ENCODE measurements at places on chromosomes 3 and 15. TPM values are rescaled to one million over a fixed set of nuclear protein-coding genes. Genes with fewer than 3 reads are reported as not detected.

- no peak overlapping the region for H3K4me3 ChIP-seq
- no peaks in the 10 kb centered on the region for H3K36me3 ChIP-seq
- H3K27me3 ChIP-seq: peaks cover 10% of the 10 kb centered on the region
Observed at GRCh38 chr3:157573281-157573680, 70.1 kb upstream of the VEPH1 start.

GRCh38 chr15:65540314-65540713, 10.1 kb downstream of the HACD3 start:
- no peak for DNase-seq
- no peak overlapping the region for H3K27ac ChIP-seq
- H3K4me1 ChIP-seq: peaks cover 19% of the 10 kb centered on the region
- H3K36me3 ChIP-seq: peaks cover 10% of the 10 kb centered on the region

The CTXND1 gene
- total RNA-seq: not detected

DNA sequence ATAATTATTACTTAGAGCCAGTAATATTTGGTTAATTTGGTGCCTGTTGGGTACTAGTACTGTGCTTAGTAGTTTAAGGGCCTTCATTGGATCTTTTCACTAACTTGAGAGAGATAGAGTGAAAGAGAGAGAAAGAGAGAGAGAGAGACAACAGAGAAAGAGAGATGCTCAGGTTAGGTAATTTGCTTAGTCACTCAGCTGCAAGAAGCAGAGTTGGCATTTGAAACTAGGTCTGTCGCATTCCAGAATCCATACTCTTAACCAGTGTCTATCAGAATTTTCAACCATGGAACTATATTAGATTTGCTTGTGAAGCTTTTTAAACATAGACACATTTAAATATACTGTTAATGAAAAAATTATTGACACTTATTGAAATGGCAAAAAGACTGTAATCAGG, 31.1 kb upstream of the NUDT16 start:
- peaks cover 2% of the 10 kb centered on the region for H3K27me3 ChIP-seq
- no peak for DNase-seq
- H3K36me3 ChIP-seq: no peaks in the 10 kb centered on the region
- no peaks in the 10 kb centered on the region for H3K4me1 ChIP-seq

GRCh38 chr3:135982404-135982761, 16.9 kb downstream of the PPP2R3A start:
- no peaks in the 10 kb centered on the region for H3K4me1 ChIP-seq
- no peak overlapping the region for H3K27ac ChIP-seq
- peaks cover 6% of the 10 kb centered on the region for H3K27me3 ChIP-seq
- no peaks in the 10 kb centered on the region for H3K36me3 ChIP-seq
- H3K4me3 ChIP-seq: no peak overlapping the region

- H3K36me3 ChIP-seq: no peaks in the 10 kb centered on the region
- H3K4me3 ChIP-seq: no peak overlapping the region
- no peak for DNase-seq
- no peaks in the 10 kb centered on the region for H3K4me1 ChIP-seq
- no peak overlapping the region for H3K27ac ChIP-seq
- H3K27me3 ChIP-seq: no peaks in the 10 kb centered on the region
Observed at GRCh38 chr3:145967043-145967442, 193.9 kb downstream of the PLOD2 start.

DNA sequence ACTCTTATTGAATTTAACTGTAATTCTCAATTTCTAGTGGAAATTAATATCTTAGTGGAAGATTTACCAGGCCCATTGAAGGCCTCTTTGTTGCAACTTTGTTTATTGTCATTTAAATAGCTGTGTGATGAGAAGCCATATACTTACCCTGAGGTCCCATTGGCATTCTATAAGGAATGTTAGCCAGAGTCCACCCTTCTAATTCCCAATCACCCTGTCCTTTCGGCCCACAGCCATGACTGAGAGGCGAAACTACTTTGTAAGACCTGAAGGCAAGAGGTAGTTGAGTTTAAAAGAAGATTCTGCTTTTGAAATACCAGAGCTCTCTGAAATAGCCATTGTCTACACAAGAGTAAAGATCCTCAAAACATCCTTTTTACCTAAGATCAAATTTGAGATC, 290.5 kb upstream of the RARB start:
- no peak overlapping the region for H3K4me3 ChIP-seq
- H3K27me3 ChIP-seq: no peaks in the 10 kb centered on the region
- H3K36me3 ChIP-seq: no peaks in the 10 kb centered on the region

GRCh38 chr3:59605318-59605717, 555.5 kb upstream of the CFAP20DC start:
- H3K27ac ChIP-seq: no peak overlapping the region
- no peak for DNase-seq
- no peak overlapping the region for H3K4me3 ChIP-seq

The CD200 gene
- total RNA-seq: 15.7 TPM

The EXD1 gene
- not detected for total RNA-seq

DNA sequence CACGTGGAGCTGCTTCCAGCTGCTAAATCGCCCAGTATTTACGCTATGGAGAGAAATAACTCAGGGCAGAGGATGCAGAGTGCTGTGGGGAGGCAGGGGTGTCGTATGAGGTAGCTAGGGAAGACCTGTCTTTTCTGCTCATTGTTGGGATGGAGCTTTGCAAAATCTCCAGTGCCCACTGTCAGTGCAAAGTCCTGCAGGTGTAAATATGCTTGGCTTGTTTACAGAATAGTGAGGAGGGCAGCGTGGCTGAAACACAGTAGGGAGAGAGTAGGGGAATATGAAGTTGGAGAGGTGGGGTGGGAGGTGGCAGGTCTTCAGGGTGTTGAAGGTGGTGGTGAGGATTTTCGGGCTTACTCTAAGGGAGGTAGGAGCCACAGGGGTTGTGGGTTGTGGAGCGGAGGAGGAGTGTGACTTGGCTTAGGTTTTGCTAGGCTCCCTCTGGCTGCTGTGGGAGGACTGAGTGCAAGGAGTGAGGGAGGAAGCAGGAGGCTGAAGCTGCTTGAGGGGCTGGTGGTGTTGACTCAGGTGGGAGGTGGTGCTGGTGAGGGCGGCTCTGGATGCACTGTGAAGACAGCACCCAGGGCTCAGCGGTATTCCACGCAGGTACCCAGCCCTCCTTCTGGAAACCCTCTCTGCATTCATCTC, 125.7 kb downstream of the FBLN2 start:
- peaks cover 4% of the 10 kb centered on the region for H3K27me3 ChIP-seq
- no peaks in the 10 kb centered on the region for H3K36me3 ChIP-seq
- no peaks in the 10 kb centered on the region for H3K4me1 ChIP-seq
- DNase-seq: no peak
- H3K4me3 ChIP-seq: no peak overlapping the region

DNA sequence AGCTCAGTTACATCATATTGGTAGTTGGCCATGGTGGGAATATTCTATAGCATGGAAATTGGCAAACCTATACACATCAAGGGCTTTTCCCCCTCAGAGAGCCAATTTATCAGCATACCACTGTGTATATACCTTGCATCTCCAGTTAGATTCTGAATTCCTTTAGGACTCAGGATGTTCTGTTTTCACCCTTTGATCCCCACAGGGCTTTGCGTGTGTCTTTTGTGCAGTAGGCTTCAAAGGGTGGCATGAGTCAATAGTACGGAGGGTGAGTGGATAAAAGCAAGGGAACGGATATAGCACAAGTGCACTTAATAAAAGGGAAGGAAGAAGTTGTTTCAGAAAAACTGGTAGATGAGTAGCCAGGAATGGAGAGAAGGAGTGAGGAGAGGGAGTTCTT, 99.2 kb upstream of the RGMA start:
- H3K4me1 ChIP-seq: no peaks in the 10 kb centered on the region
- peaks cover 1% of the 10 kb centered on the region for H3K27me3 ChIP-seq
- H3K27ac ChIP-seq: no peak overlapping the region
- H3K36me3 ChIP-seq: no peaks in the 10 kb centered on the region

GRCh38 chr3:13710251-13710650, 161.3 kb downstream of the FBLN2 start:
- peaks cover 2% of the 10 kb centered on the region for H3K36me3 ChIP-seq
- H3K27ac ChIP-seq: no peak overlapping the region
- no peak overlapping the region for H3K4me3 ChIP-seq
- H3K27me3 ChIP-seq: peaks cover 11% of the 10 kb centered on the region
- no peak for DNase-seq

GRCh38 chr3:74357881-74358280, 256.6 kb downstream of the CNTN3 start:
- no peak for DNase-seq
- H3K27me3 ChIP-seq: no peaks in the 10 kb centered on the region
- H3K36me3 ChIP-seq: no peaks in the 10 kb centered on the region
- H3K4me3 ChIP-seq: no peak overlapping the region

DNA sequence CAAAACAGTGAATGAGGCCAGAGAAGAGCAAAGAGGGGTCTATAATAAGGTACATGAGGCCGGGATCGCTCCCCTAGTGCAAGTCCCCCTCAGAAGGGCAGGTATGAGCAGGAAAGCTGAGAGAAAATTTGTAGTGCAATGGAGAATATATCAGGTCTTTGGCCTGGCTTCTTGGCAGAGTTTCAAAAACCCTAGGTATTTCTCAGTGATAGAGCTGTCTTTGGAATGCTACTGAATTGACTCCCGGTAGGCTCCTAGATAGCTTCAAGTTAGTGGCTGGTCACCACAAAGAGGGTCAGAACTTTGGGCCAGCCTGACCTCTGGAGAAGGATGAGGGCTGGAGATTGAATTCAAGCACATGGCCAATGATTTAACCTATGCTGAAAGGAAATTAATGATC, 30.6 kb upstream of the OXTR start:
- H3K36me3 ChIP-seq: peaks cover 4% of the 10 kb centered on the region
- peaks cover 3% of the 10 kb centered on the region for H3K27me3 ChIP-seq
- no peak overlapping the region for H3K4me3 ChIP-seq
- no peak for DNase-seq
- no peaks in the 10 kb centered on the region for H3K4me1 ChIP-seq

The PPARG gene
- total RNA-seq: 0.41 TPM

GRCh38 chr3:146345900-146346299, 95.0 kb upstream of the PLSCR4 start:
- no peak overlapping the region for H3K27ac ChIP-seq
- no peaks in the 10 kb centered on the region for H3K4me1 ChIP-seq
- H3K4me3 ChIP-seq: no peak overlapping the region
- H3K36me3 ChIP-seq: no peaks in the 10 kb centered on the region
- H3K27me3 ChIP-seq: peaks cover 1% of the 10 kb centered on the region

The C3orf85 gene
- total RNA-seq: not detected

DNA sequence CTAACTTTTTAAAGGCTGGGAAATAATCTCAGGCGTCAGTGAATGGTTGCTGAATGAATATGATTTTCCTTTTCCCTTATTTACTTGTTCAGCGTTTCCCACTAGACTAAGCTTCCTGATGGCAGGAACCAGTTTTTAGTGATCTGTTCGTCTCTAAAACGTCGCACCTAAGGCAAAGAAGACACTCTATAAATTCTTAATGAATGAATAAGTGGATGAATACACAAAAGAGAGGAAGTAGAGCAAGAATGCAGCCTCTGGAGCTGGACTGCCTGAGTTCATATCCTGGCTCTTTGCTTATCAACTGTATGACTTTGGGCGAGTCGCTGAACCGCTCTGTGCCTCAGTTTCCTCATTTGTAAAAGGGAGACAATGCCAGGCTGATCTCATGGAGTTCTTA, 38.7 kb downstream of the WNT7A start:
- no peaks in the 10 kb centered on the region for H3K36me3 ChIP-seq
- H3K4me1 ChIP-seq: no peaks in the 10 kb centered on the region
- H3K4me3 ChIP-seq: no peak overlapping the region
- no peak overlapping the region for H3K27ac ChIP-seq
- no peaks in the 10 kb centered on the region for H3K27me3 ChIP-seq
- no peak for DNase-seq

GRCh38 chr3:56997675-56998074, 62.8 kb upstream of the SPATA12 start:
- no peaks in the 10 kb centered on the region for H3K27me3 ChIP-seq
- no peaks in the 10 kb centered on the region for H3K4me1 ChIP-seq
- no peak overlapping the region for H3K27ac ChIP-seq

GRCh38 chr3:16148783-16149182, 25.7 kb upstream of the GALNT15 start:
- no peaks in the 10 kb centered on the region for H3K4me1 ChIP-seq
- H3K36me3 ChIP-seq: no peaks in the 10 kb centered on the region
- no peak for DNase-seq
- no peak overlapping the region for H3K27ac ChIP-seq

GRCh38 chr3:123110282-123110975, 43.6 kb downstream of the PDIA5 start:
- no peak for DNase-seq
- no peaks in the 10 kb centered on the region for H3K27me3 ChIP-seq
- H3K4me1 ChIP-seq: no peaks in the 10 kb centered on the region
- no peak overlapping the region for H3K4me3 ChIP-seq
- no peak overlapping the region for H3K27ac ChIP-seq
- peaks cover 32% of the 10 kb centered on the region for H3K36me3 ChIP-seq

GRCh38 chr3:159787794-159788205, 200.8 kb upstream of the IL12A start:
- no peaks in the 10 kb centered on the region for H3K4me1 ChIP-seq
- peaks cover 5% of the 10 kb centered on the region for H3K27me3 ChIP-seq
- no peaks in the 10 kb centered on the region for H3K36me3 ChIP-seq
- no peak for DNase-seq
- no peak overlapping the region for H3K4me3 ChIP-seq
- no peak overlapping the region for H3K27ac ChIP-seq

DNA sequence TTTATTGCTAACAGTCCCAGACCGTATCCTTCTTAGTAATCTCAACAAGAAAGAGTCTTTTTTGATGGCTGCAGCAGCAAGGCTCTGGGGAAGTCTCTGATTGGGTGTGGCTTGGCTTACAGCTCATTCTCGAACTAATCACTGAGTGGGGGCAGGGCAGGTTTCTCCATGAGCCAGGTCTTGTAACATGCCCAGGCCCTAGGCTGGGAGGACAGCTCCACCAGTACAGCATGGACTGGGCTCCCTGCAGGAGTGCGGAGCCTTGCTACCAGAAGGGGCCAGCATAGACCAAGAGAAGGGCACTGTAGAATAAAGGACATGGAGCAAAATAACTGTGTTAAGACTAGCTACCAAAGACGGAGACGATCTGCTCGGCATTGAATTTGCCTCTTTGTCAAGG, 7.2 kb downstream of the CD276 start:
- no peaks in the 10 kb centered on the region for H3K36me3 ChIP-seq
- DNase-seq: no peak
- H3K27ac ChIP-seq: no peak overlapping the region
- peaks cover 42% of the 10 kb centered on the region for H3K27me3 ChIP-seq
- peaks cover under 1% of the 10 kb centered on the region for H3K4me1 ChIP-seq
- H3K4me3 ChIP-seq: no peak overlapping the region

DNA sequence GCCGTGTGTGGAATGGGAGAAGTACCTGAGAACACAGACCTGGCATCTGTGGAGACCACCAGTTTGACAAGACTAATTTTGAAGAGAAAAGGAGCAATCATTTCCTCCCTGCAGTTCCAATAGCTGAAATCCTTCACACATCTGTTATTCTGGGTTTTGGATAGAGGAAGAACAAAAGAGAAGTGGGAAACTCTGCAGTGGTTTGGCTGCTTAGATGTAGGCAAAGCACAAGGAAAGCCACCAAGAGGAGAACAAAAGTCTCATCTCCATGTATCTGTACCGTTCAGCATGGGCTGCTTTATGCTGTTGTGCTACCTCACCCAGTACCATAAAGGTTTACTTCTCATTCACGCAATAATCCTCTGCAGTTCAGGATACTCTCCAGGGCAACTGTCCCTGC, 153.1 kb upstream of the COL8A1 start:
- H3K27ac ChIP-seq: no peak overlapping the region
- no peaks in the 10 kb centered on the region for H3K36me3 ChIP-seq
- no peak overlapping the region for H3K4me3 ChIP-seq
- DNase-seq: no peak

All from activated CD8-positive, alpha-beta T cell treated with anti-CD3 and anti-CD28 coated beads for 36 hours (primary cell).